ENCODE measurements at places on chromosomes 11 and 22.

GRCh38 chr22:30206944-30207343 is 39.6 kb downstream of the LIF start:
- DNase-seq, result peak; percentile 71

DNA sequence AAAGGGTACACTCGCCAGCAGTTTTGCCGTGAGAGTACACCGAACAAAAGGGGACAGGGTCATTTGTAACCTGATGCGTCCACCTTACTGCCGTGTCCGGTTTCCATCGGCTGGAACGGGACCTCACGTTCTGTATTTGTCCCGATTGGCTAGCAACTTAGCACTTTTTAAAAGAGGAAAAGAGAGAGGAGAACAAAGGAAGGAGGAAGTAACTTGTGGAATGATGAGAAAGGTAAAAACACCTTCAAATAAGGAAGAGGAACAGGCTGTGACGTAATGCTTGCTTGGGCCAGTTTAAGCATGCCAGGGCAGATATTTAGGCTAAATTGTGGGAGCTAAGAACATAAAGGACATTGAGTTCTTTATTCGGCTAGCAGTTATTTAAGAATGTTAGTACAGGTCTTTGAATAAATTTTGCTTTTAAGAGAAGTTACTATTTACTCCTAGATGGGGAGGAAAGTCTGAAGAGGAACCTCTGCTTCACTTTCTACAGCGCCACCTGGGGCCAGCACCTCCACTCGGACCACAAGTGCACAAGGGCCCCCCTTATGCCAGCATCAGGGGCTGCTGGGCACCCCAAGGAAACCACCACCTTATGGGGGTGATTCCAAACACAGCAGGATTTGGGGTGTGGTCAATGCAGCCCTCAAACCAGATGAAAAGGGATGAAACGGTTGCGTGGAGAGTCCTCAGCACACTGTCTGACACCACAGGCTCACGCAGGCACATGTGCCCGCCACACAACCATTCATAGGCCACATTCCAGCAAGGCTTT is 5.8 kb downstream of the ARSA start:
- DNase-seq, result peak; percentile 63

GRCh38 chr11:118005224-118006152 is 19.3 kb downstream of the IL10RA start:
- DNase-seq, result no peak

- no peak for DNase-seq
Observed at GRCh38 chr11:34209809-34210208, 104.4 kb downstream of the NAT10 start.

DNA sequence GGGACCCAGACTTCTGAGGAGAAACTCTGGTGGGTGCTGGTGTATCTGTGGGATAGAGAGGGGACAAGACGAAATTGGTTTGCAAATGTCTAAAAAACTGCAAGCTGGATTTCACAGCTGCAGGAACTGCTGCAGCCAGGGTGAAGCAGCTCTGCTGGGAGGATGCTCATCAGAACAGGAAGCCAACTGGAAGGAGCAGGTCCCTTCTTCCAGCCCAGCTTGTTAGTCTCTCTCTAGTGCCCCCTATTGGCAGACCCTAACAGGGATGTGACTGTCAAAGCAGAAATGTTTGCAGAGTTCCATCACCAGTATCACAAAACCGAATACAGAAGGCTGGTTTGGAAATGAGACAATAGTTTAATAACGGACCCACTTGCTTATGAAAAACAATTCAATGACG is 74.8 kb upstream of the SLC22A12 start:
- DNase-seq, result no peak

GRCh38 chr22:17064498-17065100 is 20.2 kb upstream of the IL17RA start:
- DNase-seq, result no peak

All from body of pancreas (tissue), 4 donors.